KBM-7 (cell line): ENCODE measurements at places on chromosomes 3 and 15.

DNA sequence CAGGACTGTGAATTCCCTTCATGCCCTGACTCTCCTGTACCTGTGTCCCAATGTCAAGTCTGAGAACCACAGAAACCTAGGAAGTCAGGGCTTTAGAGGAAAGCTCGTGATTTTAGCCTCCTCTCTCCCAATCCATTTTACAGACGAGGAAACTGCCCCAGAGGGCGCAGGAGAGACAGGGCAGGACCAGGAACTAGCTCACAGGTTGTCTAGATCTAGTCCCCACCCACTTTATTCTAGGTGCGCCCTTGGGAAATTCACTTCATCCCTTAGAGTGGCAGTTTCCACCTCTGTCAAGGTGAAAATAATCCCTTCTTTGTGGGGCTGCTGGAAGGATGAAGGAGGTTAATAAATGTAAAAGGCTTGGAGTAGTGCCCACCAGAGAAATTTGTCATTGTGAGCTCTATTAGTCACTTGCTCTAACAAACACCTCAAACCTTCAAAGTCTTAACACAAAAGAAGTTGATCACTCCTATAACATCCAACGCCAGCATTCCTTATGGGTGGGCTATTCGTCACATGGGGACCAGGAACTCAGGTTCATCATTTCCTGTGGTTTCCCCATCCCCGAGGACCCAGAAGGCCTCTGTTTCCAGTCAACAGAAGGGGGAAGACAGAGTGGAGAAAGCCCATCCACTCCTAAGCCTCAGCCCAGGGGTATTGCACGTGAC lies 282.3 kb downstream of the XXYLT1 start:
- DNase-seq: no peak

DNA sequence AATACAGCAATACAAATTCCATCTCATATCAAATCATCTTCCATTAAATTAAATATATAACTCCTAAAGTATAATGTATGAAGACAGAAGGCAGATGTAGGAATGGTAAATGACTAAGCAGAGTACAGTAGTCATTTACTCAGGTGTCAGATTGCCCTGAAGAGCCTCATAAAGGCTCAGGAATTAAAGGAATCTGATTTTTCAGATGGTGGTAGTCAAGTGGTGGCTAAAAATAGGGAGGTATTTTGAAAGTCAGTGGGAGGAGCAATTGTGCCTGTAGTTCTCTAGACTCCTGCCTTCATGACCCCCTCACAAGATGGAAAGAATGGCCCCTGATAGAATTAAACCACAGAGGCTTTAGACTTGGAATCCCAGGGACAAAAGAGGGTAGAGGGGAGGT lies 142.7 kb upstream of the SYNPR start:
- no peak for DNase-seq

- no peak for DNase-seq
Measured at GRCh38 chr3:195133462-195133861, 137.5 kb downstream of the XXYLT1 start.

- DNase-seq: no peak
Measured at GRCh38 chr3:44416031-44417030, 61.1 kb downstream of the ZNF445 start.

DNA sequence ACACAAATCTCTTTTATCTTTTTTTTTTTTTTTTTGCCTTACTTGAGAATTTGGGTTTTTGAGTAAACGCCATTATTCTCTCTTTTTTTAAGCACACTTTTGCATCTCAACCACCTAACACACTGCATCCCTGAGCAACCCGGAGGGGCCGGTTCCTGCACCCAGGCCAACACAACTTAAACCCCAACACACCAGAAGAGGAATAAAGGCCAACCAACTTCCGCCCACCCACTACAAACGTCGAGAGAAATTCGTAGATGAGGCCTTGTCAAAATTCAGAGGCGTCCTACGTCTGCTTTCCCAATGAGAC lies 389 bp upstream of the CCNB2 start:
- DNase-seq: no peak

GRCh38 chr15:33028495-33028894 lies 166.0 kb downstream of the FMN1 start:
- no peak for DNase-seq

DNA sequence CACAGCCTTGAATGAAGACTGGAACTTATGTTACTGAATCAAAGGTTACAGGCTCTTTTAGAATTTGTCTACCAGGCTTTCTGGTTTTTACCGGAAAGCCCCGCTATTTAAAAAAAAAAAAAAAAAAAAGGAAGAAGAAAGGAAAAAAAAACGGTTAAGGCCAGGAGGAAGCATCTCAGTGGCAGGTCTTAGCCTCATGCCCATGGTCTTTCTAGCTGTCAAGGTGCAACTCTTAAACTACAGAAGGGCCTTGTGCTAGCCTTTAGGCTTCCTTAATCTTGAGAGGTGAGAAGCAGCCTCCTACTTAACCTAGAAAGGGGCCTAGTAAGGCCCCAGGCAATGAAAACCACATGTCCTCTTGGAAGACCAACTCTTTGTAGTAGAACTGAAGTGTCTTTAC lies 77.5 kb downstream of the TBC1D5 start:
- peak; percentile 69 for DNase-seq

DNA sequence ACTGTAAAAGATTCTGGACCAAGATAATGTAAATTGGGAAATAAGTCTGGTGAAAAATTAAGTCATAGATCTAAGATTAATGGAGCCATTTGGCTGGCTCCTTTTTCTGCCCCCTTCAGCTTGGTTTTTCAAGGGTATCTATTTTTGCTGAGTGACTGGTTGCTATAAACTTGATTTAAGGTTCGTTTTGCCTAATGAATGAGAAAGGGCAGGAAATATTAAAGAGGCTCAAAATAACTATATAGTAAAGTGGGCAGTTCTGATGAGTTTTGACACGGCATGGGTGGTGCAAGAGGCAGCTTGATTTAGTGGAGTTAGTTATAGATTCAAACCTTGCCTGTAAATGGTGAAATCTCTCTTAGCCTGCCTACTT lies 140.7 kb downstream of the STAC start:
- no peak for DNase-seq

GRCh38 chr3:107987036-107987939 lies 103.5 kb downstream of the CD47 start:
- no peak for DNase-seq

- no peak for DNase-seq
Measured at GRCh38 chr15:78630886-78631633, 9.9 kb downstream of the CHRNB4 start.

DNA sequence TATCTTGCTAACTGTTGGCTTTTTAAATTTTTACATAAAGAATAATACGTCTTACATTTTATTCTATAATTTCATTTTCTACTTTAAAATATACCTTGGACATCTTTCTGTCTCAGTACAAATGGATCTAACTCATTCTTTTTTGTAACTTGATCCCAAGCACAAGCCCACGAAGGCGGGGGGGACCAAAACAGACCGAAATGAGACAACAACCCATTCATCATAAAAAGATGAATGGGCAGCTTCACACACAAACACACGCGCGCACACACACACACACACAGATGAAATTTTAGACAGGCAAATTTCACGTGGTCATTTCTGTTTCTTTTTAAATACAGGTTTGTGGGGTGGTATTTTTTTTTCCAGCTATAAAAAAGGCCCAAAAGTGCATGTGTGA lies 271.3 kb upstream of the TOPAZ1 start:
- no peak for DNase-seq

DNA sequence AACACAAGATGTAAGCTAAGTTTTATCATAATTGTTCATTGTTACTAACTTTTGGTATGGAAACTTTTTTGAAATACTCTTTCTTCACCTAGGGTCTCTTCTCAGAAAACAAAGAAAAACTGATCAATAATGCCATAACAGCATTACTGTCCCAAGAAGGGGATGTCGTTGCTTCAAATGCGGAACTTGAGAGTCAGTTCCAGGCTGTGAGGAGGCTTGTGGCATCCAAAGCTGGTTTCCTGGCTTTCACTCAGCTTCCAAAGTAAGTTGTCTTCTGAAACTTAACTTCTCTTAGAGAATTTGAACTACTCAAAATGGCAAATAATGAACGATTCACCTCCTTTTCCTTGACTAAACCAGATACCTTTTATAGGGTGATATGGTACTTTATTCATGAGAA lies 39.3 kb downstream of the DNAJC13 start:
- no peak for DNase-seq

- no peak for DNase-seq
Measured at GRCh38 chr3:149809699-149810098, 3.3 kb upstream of the RNF13 start.

- no peak for DNase-seq
Measured at GRCh38 chr3:195139876-195140240, 131.1 kb downstream of the XXYLT1 start.

DNA sequence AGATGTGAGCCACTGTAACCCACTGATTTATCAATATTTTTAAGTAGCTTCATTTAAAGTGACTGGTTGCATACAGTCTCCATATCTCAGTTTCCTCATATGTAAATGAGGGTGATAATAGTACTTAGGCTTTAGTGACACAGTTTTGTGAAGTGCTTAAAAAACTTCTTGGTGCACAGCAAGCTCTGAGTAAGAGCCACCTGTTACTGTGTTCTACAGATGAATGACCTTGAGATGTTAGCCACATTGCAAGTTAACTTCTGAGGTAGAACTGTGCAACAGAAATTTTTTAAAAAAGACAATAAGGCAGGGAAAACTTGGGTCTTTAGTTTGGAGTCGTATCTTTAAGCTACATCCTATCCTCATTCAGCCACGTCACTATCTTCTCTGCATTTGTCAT lies 43.1 kb downstream of the PCCB start:
- no peak for DNase-seq

DNA sequence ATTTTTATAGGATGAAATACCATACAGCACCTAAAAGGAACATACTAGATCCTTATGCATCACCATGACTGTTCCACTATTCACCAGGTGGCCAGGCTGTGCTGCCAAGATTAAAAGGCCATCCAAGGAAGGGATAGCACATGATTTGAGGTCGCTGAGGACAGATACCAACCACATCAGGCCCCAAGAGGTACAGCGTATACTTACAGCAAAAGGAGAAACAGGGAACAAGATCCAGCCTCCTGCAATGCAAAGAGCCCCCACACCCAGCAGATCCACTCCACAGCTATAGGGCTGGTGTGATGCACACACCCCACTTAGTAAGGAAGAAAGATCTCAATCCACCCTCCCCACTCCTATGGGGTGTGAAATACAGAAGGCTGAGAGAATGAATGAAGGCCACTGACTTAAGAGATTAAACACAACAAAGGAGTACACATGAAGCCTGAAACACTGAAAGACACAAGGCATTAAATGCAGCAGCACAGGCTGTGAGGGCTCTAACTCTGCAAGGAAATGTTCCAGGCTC lies 32.0 kb upstream of the ZNF445 start:
- DNase-seq: peak; percentile 71
